SIG-M5 (cell line): ENCODE measurements at places on chromosomes 5 and 9.

- DNase-seq: no peak
These were observed 19.9 kb downstream of the TLR4 start for GRCh38 chr9:117723986-117724625.

DNA sequence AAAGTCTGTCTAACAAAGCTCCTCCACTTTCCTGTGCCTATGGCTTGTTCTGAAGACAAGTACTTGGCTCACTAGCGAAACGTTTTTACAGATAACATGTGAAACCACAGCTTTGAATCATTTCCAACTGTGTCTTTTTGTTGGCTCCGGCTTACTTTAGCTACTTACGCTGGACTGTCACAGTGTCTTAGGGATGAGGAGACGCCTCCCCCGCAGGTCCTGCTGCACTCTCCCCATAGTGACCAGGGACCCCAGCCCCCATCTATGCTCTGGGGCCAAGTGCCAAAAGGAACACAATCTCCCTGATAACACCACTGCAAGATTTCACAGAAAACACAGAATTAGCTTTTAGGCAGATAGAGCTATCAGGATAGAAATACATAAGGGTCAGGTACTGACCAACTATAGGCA is 219.1 kb downstream of the ADAMTS6 start:
- no peak for DNase-seq

- no peak for DNase-seq
These were observed 15.1 kb upstream of the RNF145 start for GRCh38 chr5:159224471-159224870.

- DNase-seq: peak; percentile 11
These were observed 6.5 kb downstream of the TBC1D2 start for GRCh38 chr9:98248737-98249474.
